ENCODE measurements at places on chromosomes 3 and 15.

GRCh38 chr15:34014556-34014955 is 24.4 kb downstream of the AVEN start:
- no peak for DNase-seq

GRCh38 chr3:12136371-12136770 is 22.3 kb downstream of the TIMP4 start:
- DNase-seq = no peak

DNA sequence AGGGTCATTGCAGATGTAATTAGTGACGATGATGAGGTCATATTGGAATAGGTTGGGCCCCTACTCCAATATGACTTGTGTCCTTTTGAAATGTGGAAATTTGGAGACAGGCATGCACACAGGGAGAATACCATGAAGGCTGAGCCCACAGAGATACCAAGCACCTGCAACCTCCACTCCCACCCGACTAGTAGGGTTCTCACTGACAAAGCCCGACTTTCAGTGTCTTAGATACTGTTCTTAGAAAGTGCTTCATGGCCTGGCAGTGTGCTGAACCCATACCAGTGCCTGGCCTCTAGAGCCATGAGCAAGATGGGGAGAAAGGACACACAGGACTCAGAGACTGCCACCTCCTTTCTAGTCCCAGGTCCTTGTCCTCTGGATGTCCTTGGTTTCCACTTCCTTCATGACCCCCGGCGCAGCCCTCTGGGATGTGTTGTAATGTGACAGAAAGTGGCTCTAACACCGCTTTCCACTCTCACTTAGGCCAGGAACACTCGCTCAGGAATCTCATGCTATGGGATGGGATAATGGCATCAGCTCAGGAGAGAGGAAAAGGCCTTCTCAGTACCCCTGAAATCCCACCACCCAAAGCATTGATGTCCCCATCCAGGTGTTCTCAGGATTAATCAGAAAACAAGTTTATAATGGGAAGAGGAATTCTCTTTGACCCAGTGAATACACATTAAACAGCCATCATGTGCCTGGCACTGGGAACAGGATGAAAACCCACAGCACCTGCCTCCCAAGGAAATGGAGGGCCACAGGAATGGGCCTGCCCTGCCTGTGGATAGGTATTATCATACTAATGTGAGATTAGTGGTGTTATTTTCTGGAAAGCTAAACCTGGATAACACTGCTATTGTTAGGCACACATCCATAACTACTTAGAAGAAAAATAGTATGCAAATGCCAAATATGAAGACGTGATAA is 59.9 kb downstream of the RPL39L start:
- no peak for DNase-seq

DNA sequence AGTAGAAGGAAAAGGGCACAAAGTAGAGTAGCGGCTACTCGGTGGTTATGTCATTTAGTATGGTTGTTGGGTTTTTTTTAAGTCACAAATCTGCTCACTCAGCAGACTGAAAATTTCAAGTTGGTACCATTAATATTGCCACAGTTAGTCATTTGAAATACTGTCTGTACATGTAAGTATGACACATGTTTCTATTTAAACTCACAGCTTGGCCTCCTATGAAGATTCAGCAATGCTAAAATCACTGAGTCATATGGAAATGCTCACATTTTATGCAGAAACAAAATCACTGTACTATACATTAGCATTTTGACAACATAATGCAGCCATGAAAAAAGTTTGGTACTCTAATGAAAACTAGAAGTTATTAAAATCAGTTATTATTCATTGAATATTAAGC is 571.9 kb downstream of the TAFA4 start:
- no peak for DNase-seq

GRCh38 chr3:27072810-27073651 is 296.2 kb downstream of the NEK10 start:
- no peak for DNase-seq

DNA sequence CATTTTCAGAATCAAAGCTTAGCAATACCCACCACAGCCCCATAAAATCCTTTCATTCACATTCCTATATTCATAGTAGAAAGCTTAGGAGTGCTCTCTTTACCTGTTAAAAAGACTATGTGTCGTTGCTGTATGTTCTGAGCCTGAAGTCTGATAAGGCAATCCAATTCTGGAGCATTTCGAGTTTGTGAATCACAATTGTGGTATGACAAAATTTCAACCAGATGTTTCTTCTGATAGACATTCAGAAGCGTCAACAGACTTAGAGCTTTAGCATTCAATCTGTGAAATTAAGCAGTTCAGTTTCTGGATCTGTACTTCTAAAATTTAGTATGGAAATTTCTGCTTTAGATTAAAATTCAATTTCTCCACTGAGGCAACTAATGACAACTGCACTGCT is 58.3 kb downstream of the TASOR start:
- no peak for DNase-seq

Data from hematopoietic multipotent progenitor cell treated with erythropoietin and hydrocortisone succinate and interleukin-3 and kit ligand, for 15 days (in vitro differentiated cells).